ENCODE measurements at places on chromosomes 16 and 17.

GRCh38 chr16:68455631-68456030 is 7.3 kb upstream of the SMPD3 start:
- DNase-seq = no peak

DNA sequence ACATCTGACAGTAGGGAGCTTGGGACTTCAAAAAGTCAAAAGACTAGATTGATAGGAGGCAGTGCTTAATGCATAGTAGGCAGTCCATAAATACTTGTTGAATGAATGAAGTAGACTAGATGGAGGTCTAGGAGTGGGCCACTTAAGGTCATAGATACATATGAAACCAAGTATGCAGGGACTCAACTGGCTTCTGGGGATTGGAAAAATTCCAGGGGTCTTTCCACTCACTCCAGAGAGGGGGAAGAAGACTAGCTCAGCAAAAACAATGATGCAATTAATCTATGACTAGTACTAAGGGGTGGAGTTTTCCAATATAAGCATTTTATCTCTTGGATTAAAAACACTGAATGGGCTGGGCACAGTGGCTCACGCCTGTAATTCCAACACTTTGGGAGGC is 298.3 kb upstream of the XYLT1 start:
- no peak for DNase-seq

DNA sequence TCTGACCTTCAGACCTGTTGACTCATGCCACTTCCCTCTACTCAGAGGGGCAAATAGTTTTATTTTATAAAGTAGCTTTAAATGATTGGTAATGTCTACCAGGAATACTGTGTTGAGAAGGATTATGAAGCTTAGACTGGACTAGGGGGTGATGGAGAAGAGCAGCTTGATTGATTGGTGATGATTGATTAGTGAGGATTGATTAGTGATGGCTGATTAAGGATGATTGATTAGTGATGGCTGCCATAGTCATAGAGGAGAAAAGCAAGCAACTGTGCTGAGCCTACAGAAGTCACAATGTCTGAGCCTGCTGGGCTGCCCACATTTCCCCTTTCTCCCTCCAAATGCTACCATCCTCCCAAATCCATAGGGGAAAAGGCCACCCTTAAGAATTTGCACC is 206.8 kb upstream of the SALL1 start:
- no peak for DNase-seq

DNA sequence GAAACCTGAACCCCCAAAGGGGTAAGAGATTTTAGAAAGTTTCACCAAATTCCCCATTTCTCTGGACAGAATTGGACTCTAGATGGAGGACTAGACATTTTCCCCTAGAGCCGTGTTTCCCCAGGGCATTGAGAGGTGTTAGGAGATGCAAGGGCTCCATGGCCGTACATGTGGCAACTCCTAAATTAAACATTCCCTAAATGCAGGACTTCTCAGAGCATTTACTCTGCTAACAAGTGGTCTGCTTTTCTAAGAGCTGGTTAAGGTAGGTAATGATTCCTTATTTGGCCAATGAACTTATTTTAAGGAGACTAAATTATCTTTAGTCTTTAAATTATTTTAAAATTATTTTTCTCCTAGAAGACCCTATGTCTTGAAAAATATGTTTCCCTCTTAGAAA is 200.9 kb downstream of the MSI2 start:
- no peak for DNase-seq

DNA sequence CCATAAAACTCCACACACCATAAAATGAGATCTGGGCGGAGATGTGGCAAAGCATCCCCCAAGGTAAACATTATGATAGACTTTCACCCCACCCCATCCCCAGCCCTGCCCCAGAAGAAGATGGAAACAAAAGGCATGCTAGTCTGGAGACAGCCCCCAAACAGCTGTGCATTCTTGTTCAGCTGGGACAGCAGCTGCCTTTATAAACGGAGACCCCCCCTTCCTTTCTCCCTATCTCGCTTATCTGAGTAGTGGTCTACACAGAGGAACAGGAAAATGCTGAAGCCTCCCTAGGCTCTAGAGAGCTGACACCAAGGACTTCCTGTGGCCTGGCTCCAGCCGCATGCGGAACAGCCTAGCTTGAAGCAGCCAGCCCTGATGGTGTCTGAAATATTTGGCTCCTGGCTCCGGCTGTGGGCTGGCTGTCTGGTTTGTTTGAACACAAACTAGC is 190.3 kb upstream of the ANKFN1 start:
- DNase-seq = no peak

DNA sequence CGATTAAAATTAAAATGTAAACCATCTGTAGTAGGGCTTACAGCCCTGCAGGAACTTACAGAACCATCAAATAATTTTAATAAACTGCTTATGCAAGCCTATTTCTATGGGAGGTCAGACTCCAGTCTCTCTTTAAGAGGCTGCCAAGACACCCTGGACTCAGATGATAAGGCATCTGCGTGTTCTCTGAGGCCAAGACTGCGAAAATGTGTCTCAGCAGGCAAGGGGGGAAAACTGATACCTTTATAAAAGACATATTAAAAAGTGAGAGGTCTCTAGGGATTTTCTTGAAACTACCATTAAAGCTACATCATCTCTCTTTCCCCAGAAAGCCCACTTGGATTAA is 32.2 kb downstream of the MPHOSPH6 start:
- DNase-seq = no peak

DNA sequence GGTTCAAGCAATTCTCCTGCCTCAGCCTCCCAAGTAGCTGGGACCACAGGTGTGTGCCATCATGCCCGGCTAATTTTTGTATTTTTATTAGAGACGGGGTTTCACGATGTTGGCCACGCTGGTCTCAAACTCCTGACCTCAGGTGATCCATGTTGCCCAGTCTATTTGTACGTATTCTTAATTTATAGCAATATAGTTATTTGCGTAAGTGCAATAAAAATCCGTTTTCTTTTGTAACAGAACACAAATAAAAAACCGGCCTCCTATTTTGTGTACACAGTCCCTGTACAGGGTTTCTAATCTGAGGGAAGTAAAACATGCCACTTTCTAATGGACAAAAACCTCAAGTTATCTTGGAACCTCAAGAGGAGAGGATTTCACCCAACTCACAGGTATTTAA is 7.7 kb downstream of the RNPS1 start:
- no peak for DNase-seq

DNA sequence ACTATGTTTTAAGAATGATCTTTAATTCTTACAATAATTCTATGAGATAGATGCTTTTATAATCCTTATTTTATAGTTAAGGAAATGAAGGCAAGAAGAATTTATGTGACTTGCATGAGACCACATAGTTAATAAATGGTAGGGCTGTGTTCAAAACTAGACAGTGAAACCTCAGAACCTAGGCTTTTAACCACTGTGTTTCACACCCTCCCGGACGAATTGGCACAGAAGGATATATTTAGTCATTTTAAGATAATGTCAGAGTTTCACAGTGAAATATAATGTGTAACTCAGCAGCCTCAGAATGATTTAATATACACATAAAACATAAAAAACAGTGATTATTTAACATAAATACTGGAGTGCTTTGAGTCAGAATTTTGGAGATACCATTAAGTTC is 57.0 kb downstream of the NSRP1 start:
- DNase-seq = no peak

GRCh38 chr17:36921095-36921851 is 16.0 kb upstream of the LHX1 start:
- peak; percentile 99 for DNase-seq

DNA sequence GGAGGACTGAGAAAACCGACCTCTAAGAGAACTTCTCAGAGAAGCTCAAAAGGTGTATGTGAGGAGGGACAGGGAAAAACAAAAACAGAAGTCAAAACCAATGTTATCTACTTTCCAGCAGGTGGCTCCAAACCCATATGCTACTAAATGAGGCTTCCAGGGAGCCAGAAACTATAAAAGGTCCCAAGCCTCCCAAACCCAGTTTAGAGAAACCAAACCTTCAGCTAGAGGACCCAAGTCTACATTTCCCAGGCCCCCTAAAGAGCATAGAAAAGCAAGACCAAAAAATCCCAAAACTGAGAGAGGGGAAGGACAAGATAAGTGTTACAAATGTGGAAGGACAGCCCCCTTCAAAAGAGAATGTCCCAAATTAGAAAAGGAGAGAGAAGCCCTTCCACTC is 3.7 kb downstream of the HPR start:
- no peak for DNase-seq

DNA sequence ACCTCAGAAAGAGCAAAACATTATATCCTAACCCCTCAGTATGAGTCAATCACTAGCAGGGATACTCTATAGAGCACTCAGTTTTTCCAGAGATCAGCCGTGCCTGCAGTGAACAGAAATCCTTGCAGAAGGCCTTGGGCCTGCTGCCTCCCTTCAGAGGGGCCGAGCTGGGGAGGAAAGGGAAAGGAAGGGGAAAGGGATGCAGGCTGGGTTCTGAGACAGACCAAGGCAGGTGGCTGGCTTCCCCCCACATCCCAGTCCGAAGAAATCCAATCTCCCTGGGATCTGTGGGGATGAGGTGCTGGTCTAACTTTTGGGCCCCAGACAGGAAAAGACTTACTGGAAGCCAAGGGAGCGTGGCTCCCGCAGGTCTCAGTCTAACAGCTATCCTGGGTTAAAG is 25.3 kb downstream of the SRL start:
- no peak for DNase-seq

DNA sequence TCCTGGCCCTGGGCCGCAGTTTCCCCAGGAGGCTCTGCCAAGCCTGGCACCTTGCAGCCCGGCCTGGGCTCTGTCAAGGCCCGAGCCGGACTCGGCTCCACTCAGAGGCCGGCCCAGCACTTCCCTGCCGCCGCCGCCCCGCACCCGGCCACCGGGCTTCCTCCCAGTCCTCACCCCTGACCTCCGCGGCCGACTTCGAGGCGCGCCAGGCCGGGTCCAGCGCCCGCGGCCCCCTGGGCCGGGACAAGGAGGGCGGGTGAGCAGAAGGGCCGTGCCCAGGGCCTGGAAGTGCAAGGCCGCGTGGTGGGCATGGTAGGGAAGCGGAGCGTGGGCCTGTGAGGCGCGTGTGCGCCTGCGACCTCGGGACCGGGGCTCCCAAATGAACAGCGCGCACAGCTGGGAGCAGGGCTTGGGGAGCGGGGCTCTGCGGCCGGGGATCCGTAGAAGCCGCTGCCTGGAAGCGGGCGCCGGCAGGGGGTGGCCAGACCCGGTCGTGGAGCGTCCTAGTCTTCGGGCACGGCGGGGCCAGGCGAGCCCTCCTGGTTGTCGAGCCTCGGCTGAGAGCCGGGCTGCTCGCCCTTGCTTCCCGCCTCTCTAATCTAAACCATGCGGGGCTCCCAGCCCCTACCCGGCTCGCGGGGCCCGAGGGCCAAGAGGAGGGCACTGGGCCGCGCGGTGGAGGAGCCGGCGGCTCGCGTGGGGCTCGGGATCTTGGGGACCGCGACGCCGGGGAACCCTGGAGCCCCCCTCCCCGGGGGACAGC is 503 bp upstream of the TBX4 start:
- DNase-seq = no peak

DNA sequence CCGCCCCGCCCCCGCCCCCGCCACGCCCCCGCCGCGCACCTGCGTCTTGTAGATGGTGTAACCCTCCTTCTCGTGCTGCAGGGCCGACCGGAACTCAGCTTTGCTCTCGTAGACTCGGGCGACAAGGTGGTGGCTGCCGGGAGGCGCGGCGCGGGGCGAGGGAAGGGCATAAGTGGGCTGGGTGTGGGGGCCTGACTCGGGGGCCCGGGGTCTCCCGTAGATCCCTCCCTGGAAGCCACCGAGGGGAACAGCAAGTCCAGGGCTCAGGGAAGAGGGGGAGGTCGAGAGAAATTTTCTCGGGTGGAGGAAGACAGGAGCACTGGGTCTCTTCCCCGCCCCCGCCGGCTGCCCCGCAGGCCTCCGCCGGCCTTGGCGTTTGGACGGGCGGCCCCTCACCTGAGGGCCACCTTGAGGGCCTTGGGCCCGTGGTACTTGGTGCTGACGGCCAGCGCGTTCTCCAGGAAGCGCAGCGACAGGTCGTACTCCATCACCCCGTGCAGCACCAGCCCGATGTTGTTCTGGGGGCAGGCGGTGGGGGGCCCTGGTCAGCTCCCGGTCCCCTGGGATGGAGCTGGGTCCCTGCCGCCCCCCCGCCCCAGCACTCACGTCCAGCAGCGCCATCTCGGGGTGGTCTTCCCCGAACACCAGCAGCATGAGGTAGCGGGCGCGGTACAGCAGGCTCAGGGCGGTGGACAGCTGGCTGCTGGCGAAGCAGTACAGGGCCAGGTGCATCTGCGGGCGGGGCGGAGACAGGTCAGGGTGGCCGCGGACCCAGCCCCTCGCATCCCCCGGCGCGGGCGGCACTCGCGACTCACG is 19.4 kb downstream of the CLUH start:
- no peak for DNase-seq
